ENCODE measurements at places on chromosomes 11 and 22.

- no peak for DNase-seq
Measured at GRCh38 chr22:39625569-39626537, 55.3 kb downstream of the CACNA1I start.

GRCh38 chr22:28939394-28939793 lies 56.0 kb downstream of the ZNRF3 start:
- DNase-seq: no peak

DNA sequence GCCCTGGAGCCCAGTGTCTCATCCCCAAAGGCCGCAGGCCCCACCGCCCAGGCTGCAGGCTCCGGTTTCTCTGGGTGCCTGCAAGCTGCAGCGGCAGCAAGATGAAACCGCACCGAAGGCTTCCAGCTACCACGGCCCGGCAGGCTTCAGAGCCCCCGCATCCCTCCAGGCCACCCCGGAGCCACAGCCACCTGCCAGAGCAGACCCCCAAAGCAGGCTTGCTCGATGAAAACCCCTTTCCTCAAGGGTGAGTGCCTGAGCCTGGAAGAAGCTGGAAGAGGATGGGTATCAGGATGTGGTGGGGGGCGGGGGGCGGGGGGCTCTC lies 24.5 kb upstream of the GNB1L start:
- DNase-seq: no peak

DNA sequence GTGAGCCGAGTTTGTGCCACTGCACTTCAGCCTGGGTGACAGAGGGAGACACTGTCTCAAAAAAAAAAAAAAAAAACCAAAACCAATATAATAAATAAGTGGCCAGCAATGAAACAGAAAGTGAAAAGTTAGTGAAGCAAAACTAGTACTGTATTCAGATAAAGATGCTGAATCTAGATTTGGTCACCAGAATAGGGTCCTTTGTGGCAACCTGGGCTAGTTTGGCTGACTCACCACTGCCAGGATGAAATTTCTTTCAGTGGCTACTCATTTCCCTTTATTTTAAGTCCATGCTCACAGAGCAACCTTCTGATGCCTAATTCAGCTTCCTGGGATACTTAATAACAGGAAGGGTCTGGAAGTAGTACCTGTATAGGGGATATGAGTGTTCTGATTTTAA lies 26.0 kb downstream of the LIMK2 start:
- no peak for DNase-seq

All from A172 (cell line).